ENCODE measurements at places on chromosomes 4 and X.

- no peak for DNase-seq
These were observed 60.3 kb downstream of the ADRA2C start for GRCh38 chr4:3826247-3827172.

DNA sequence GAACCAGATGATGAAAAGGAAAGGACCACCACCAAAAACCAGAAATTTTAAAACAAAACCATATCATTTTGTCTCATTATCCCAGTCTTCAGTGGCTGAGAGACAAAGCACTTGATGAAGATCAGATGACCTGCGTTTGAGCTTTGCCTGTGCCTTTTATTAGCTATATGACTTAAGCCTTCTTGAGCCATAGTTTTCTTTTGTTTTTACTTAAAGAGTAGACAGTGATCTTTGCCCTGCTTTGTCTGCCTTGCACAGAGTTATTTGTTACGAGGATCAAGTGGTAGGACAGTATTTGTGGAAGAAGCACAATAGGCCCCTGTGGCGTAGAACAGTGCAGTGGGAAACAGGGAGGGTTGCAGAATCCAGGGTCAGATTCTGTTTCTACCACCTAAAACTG lies 89.9 kb downstream of the SLC10A6 start:
- DNase-seq = no peak

DNA sequence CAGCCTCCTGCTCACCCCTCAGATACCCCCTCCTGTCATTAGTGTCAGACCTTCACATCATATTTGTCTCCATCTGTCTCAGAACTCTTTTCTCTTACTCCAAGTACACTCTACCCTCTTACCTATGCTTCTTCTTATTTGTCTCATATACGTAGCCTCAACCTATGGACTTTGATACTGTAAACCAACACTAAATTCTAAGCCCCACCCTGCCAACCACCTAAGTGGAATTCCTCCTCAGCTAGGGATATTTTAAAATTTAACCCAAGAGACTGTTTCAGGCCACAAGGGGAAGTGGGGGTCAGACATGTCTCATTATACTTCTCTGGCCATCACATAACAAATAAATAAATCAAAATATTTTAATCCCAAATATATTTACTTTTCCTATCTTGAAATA lies 778.1 kb upstream of the GRID2 start:
- DNase-seq = no peak

DNA sequence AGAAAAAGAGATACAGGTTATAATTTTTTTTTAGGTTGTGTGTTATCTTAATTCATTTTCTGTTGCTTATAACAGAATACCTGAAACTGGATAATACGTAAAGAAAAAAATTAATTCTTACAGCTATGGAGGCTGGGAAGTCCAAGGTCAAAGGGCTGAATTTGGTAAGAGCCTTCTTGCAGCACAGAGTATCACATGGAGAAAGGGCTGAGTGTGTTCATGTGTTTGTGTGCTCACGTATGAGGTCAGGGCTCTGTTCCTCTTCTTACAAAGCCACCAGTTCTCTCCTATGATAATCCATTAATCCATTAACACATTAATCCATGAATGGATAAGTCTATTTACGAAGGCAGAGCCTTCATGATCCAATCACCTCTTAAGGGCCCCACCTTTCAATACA lies 8.6 kb upstream of the RAB28 start:
- no peak for DNase-seq

DNA sequence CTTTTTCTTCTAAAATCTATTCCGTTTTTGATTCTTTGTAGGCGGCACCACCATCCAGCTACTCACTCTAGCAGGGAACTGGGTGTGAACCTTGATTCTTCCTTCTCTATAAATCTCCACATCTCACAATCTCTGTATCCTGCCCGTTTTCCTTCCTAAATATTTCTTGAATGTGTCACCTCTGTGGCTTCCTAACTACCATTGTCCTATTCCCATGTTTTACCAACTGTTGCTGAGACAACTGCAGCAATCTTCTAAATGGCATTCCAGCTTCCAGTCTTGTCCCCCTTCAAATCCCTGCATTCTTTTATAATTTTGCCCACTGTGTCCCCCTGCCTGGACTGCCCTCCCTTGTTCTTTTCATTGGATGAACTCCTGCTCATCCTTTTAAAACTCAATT lies 641.3 kb downstream of the RPA4 start:
- DNase-seq = no peak

DNA sequence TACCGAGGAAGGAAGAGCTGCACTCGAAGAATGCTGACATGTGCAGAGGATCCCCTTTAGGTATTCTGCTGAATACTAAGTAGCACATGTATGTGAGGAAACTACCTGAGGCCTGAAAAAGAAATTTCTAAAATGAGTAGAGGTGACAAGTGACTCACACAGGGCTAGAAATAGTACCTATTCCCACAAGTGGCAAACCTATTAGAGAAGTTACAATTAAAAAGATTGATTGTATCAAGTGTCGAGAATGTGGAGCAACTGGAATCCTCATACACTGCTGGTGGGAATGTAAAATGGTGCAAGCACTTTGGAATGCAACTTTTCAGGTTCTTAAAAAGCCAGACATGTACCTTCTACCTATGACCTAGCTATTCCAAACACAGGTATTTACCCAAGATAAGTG lies 47.4 kb downstream of the CCSER1 start:
- no peak for DNase-seq

DNA sequence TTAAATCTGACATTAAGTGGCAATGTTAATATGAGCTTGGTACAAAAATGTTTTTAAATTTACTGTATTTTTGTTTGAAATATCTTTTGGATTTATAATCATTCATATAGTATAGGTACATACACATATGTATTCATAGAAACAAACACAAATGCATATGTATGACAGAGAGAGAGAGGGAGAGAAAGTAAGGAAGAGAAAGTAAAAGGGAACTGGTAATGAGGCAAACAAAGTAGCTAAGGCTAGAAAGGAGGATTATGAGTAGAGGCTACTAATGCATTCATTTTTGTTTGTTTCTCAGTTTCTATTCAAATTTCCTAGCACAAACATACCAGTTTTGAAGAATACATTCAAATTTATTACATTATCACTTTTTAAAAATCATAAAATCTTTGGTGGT lies 132.4 kb downstream of the GLRA3 start:
- no peak for DNase-seq

DNA sequence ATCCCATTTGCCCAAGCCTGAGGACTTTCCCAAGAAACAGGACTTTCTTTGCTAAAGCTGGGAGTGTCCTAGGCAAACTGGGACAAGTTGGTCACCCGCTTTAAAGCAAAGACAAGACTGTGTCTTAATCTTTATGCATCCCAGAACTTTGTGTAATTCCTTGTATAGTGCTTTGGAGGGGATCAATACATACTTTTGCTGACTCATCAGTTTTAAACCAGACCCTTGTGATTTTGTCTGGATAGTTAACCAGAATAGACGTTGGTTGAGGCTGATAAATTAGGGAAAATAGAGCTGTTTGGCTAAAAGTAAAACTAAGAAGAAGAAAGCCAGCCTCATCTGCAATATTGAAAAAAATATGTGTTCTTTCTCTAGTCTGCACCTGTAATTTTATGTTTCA lies 82.8 kb downstream of the IL1RAPL1 start:
- no peak for DNase-seq

GRCh38 chrX:76279007-76279406 lies 106.1 kb downstream of the PBDC1 start:
- DNase-seq = peak; percentile 18

- DNase-seq = no peak
These were observed 75.6 kb upstream of the DYNLT3 start for GRCh38 chrX:37922928-37923327.

- no peak for DNase-seq
These were observed 95.8 kb upstream of the EGFL6 start for GRCh38 chrX:13473442-13474163.

GRCh38 chr4:10226756-10227155 lies 110.2 kb upstream of the WDR1 start:
- DNase-seq = no peak

DNA sequence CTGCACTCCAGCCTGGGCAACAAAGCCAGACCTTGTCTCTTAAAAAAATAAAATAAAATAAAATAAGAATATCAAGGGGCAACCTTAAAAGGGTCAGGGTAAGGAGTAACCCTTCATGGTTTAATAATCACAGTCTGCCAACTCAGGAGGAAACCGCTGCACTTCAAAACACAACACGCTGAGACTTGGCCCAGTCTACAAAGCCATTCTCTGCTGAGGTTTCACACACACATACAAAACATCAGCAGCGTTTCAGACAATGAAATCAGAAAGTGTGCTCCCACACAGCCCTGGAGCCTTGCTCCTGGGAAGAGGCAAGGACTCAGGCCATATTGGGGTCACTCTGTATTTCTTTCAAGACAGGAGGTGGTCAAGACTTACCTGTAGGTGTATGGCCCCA lies 18.3 kb downstream of the SCARB2 start:
- DNase-seq = no peak

- peak; percentile 63 for DNase-seq
These were observed 9.4 kb upstream of the MMAA start for GRCh38 chr4:145609481-145610427.

GRCh38 chr4:88003261-88003660 lies 4.2 kb upstream of the PKD2 start:
- DNase-seq = no peak

- DNase-seq = no peak
These were observed 23.5 kb upstream of the IRAK1 start for GRCh38 chrX:154043003-154043763.

GRCh38 chr4:168541266-168541953 lies 44.6 kb downstream of the PALLD start:
- no peak for DNase-seq

GRCh38 chrX:148722966-148723365 lies 222.5 kb downstream of the AFF2 start:
- no peak for DNase-seq

DNA sequence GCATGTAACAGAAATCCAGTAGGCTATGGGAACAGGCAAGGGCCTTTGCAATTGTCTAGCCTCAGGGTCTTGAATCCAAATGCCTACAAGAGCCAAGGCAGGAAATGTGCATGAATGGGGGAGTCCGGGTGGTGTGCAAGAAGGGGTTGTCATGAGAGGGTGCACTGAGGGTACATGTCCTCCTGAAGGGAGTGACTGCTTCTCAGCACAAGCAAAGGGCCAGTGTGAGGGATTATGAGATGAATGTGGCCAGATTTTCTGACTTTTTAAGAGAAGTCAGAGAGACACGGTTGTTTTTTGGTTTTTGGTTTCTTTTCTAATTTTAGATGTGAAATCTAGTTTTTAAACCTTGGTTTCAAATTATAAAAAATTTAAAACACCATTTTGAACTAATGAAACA lies 76.5 kb upstream of the LSM6 start:
- no peak for DNase-seq

GRCh38 chr4:79334783-79335182 lies 8.9 kb upstream of the NAA11 start:
- no peak for DNase-seq

DNA sequence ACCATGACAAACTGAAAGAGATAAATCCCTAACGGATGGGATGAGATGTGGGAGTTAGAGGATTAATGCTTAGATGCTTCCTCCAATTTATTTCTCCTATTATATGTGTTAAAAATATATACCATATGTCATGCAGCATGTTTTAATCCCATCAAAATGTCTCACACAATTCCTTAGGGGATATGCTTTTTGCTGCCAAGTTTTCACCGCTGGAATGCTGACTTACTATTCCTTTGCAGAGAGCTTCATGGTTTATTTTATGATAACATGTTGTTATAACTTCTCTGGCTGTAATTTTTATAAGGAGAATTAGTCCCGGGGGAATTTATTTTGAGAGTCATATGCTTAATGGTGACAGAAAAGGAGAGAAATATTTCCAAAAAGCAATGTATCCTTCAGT lies 670.3 kb downstream of the IL1RAPL1 start:
- no peak for DNase-seq

GRCh38 chrX:3286196-3286945 lies 60.1 kb downstream of the MXRA5 start:
- no peak for DNase-seq

DNA sequence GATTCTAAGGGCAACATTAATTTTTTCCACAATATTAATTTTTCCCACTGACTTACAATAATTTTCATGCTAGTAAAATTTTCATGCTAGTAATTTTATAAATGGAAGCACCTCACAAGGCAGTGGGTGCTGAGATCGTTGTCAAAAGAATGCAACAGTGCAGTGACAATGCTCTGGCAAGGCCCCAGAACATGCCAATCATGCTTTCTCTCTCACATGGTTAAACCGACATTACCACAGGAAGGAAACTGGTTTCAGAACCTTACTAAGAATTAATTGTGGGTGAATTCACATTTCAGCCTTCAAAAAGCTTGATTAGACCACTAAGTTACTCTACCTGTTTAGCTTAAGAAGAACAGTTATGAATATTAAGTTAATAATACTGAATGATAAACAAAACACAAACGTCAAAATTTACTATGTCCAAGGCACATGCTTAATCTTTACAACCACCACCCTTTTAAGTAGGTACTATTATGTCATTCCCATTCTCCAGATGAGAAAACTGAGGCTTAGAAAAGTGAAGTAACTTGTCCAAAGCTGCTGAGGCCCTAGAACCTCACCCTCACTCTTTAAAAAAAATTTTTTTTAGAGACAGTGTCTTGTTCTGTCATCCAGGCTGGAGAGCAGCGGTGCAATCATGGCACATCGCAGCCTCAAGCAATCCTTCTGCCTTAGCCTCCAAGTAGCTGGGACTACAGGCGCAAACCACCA lies 10.0 kb upstream of the OPHN1 start:
- no peak for DNase-seq

- DNase-seq = no peak
These were observed 192.3 kb upstream of the NR3C2 start for GRCh38 chr4:148634476-148634875.

- no peak for DNase-seq
These were observed 1081.1 kb upstream of the PABPC4L start for GRCh38 chr4:135282676-135283075.
